ENCODE measurements at places on chromosomes 12 and 14.

DNA sequence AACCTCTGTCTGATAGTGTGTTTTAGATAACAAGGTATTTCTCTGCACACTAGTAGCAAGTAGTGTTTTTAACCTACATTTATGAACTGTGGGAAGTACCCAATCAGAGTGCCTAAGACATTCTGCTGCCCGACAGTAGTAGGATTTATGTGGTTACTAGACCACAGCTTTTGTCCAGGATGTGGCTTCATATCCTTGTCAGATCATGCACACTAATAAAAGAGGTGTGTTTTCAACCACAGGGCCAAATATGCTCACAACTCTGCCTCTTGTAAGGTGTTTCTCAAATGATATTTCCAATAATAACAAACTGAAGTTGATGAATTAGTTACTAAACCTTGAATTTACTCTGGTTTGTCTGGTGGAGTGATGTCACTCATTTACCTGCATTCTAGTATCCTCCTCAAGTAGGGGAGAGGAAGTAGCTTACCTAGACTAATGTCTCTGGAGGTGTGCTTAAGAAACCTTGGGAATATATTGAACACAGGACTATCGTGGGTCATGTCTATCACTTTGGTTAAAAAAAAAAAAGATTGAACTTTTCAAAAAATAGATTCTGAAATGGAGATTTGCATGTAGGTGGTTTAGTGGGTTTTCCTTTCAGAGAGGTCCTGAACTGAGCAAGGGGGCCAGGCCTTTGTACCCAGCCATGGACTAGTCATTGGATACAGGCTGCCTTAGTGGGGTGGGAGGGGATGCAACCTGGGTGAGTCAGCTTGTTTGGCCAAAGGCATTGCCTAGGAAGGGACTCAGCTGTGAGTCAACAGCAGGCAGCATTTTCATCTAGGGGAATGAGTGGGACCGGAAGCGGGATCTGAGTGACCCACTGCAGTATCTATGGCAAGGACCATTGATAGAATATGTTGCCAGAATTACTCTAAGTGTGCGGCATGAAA is 14.1 kb downstream of the FBXW8 start:
- DNase-seq, result peak; percentile 17

- no peak for DNase-seq
These were observed 68.7 kb downstream of the RPAP3 start for GRCh38 chr12:47636908-47637780.

DNA sequence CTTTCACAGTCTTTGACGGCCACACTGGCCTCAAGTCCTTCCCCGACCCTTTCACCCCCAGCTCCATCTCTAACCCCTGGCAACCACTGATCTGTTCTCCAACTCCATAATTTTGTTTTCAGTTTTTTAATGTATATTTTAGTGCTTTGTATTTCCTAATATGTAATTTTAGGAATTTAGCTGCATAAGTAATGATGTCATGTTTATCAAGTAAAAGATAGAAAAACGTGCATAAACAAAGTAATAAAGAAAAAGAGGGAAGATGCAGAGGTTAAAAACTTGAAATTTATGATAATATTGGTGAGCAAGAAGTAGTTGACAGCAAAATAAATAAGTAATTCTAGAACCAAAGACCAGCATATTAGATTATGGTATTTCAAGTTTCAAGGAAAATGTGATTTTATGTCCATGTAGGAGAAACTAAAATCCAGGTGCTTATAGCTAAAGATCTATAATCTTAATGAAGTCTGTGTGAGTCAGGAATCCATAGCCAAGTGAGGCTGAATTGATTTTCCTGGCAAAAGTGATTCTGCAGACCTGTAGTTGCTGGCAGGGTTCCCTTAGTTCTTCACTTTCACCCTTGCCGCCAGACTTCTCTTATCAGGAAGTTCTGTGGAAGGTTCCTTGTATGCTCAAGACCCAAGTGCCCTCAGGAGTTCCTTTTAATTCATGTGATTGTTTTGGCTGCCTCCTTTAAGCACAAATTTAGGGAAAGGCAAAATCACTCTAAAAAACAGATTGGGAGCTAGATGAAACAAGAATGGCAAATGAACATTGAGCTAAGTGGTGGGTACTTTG is 24.4 kb downstream of the FBXW8 start:
- DNase-seq, result no peak

DNA sequence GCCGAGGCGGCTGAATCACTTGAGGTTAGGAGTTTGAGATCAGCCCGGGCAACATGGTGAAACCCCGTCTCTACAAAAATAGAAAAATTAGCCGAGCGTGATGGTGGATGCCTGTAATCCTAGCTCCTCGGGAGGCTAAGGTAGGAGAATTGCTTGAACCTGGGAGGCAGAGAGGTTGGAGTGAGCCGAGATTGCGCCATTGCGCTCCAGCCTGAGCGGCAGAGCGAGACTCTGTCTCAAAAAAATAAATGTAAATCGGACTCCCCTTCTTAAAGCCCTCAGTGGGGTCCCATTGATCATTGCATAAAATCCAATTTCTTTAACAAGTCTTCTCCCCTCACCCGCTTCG is 908 bp downstream of the TDP1 start:
- DNase-seq, result no peak

DNA sequence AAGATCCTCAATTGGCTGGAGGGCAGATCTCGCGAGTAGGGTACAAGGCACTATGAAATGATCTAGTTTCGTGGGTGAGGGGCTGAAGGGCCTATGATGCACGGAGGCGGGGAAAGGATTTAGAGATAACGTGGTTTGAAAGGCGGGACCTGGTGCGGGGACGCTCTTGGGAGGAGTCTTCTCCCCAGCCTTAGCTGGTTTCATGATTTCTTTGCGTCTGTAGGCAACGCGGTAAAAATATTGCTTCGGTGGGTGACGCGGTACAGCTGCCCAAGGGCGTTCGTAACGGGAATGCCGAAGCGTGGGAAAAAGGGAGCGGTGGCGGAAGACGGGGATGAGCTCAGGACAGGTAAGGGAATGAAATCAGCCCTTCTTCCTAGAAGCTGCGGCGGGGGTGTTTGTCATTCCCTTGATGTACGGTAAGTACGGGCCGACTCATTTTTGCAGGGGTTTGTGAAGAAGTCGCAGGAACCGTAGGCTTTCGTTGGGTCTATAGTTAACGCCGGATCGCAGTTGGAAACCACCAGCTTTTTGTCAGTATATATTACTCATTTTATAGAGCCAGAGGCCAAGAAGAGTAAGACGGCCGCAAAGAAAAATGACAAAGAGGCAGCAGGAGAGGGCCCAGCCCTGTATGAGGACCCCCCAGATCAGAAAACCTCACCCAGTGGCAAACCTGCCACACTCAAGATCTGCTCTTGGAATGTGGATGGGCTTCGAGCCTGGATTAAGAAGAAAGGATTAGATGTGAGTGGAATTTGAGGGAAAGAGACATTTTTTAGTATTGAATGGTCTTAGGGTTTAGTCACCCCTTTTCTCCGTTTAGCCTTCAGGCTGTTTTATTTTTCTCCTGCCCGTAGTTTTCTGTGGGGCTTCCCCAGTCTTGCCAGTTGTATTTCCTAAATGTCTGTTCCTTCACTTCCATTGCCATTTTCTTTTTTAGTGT is 602 bp downstream of the APEX1 start:
- no peak for DNase-seq

DNA sequence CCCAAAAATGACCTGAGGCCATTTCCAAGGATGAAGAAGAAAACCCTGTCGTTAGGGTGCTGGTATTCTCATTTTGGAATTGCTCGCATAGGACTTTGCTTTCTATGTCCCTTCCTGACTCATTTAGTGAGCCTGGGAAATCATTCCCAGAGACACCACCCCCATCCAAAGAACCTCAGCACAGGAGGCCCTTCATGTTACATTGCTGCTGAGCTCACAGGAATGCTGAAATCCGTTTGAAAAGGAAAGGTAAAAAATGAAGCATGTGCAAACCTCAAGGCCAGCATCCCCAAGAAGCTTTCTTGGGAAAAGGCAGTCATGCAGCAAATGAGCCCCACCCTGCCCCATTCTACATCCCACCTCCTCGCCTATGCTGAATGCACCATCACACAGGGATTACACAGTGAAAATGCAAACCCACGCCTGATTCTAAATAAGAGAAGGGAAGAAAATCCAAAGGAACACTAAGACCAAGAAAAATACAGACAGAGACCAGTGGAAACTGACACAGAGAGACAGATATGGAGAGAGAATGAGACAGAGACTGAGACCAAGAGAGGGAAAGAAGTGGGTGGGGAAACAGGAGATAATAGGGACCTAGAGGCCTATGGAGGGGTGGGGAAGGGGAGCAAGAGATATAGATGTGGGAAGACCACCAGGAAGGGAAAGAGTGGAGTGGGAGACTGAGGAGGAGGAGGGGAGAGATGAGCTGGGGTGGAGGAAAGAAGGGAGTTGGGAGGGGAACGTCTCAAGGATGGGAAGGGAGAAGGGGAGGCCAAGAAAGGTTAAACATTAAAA is 33.5 kb downstream of the NIN start:
- no peak for DNase-seq

DNA sequence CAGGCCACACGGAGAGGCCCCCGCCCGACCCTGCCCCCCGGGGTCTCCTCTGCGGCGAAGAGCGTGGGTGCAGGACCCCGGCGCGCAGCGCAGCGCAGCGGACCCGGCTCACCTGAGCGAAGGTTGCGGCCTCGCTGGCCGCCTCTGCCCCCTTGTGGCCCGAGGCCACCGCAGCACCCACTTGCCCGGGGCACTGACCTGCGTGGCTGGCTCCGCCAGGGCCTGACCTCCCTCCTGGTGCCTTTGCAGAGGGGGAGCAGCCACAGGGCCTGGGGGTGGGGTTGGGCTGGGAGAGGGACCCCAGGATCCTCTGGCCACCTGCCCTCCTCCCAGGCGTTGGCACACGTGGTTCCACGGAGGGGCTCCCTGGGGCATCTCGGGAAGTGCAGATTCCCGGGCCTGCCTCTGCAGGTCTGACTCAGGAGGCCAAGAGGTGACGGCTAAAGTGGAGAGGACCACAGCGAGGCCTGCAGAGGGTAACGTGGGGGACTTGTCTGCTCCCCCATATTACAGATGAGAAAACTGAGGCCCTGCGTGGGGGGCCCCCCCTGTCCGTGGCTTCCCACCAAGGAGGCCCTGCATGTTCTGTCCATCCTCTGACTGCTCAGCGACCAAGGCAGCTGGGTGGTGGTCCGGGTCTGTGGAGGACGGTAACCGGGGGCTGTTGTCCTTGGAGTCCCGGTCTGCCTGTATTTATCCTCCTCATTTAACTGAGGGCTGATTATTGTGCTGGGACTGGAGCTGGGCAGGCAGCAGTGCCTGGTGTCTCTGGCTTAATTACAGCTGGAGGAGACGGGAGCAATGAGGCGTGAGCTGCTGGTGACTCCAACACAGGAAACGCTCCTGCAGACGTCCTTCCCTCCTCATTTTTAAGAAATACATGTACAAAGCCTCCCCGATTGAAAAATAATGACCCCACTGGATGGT is 67.9 kb upstream of the BEGAIN start:
- no peak for DNase-seq

GRCh38 chr12:120787889-120788288 is 62.3 kb downstream of the ACADS start:
- DNase-seq, result no peak

DNA sequence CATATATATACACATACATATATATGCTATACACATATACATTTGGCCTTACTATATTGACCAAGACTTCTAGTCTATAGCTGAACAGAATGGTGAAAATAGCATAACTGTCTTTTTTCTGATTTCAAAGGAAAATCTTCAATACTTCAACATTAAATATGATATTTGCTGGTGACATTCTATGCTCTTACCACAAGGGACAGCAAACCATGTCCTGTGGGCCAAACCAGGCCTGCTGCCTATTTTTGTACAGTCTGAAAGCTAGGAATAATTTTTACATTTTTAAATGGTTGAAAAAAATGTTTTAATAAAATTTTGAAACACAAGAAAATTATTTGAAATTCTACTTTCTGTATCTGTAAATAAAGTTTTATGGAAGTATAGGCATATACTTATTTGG is 63.6 kb downstream of the EML5 start:
- no peak for DNase-seq

All from stimulated activated CD4-positive, alpha-beta T cell treated with anti-CD3 and anti-CD28 coated beads, Interleukin-1b, Interleukin-23, amount 100 ng/mL, for 1 hour (primary cell).